ENCODE measurements at places on chromosomes 2 and 18.

GRCh38 chr2:144198116-144198515, 321.8 kb downstream of the ZEB2 start:
- DNase-seq, result no peak

DNA sequence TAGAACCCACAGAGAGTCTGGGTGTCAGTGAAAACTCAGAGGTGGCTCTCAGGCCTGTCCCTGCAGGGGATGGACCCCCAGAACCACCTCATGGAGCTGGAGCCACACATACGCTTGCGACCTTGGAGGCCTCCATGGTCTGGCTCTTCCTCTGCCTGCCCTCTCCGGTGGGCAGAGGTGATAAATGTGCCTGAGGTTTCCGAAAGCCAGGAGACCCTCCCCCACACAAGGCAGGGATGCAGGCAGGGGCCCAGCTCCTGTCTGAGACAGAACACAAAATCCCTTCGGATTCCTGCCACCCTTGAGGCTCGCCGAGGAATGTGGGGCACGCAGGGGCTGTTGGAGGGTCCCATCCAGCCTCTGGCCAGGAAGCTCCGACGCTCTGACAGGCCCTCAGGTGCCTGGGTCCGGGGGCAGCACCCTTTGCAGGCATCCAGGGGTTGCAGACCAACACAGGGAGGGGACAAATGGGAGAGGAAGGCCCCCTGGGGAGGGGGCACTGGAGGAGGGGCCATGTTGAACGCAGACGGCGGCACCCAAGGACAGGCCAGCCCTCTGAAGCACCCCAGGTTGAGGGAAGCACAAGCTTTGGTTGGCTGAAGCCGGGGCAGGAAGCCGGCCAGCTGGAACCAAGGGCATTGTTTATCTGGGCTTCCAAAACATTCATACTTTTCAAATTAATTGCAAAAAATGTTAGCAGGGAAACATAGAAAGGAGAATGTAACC, 4.1 kb upstream of the SNED1 start:
- DNase-seq, result no peak

GRCh38 chr2:72915907-72916742, 1.2 kb upstream of the EMX1 start:
- DNase-seq, result peak; percentile 70

GRCh38 chr2:190210471-190210870, 109.2 kb downstream of the HIBCH start:
- no peak for DNase-seq

GRCh38 chr2:127658641-127659407, 12.9 kb downstream of the GPR17 start:
- DNase-seq, result no peak

DNA sequence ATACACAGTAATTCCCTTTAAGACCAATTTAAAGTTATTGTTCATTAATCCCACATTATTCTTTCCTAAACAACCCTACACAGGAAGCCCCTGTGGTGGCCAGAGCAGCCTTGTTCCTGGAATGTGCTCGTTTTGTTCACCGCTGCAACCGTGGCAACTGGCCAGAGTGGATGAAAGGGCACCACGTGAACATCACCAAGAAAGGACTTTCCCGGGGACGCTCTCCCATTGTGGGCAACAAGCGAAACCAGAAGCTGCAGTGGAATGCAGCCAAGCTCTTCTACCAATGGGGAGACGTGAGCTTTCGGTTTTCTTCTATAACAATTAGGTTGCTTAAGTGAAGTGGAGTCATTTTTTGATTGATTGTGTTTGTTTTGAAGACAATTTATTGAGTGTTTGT, 101.0 kb downstream of the UNC80 start:
- DNase-seq, result peak; percentile 44

DNA sequence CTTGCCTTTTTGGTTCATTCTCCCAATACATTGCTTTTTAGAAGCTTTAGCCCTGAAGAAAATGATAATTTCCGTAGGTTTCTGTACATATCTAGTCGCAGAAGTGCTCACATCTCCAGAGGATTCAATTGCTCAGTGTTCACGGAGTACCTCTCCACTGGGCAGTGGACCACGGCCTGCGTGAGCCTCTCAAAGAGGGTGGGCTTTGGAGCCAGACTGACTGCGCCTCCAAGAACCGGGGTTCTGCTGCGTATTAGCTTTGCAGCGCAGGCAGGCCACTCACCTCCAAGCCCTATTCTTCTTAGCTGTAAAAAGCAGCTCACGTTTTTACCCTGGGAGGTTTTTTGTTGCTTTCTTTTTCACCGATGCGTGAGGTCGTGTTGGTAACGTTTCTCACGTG, 35.4 kb downstream of the NTSR2 start:
- DNase-seq, result no peak

GRCh38 chr2:152084076-152084475, 14.8 kb downstream of the CACNB4 start:
- DNase-seq, result no peak

- DNase-seq, result no peak
Measured at GRCh38 chr2:136538489-136538888, 226.9 kb upstream of the THSD7B start.

DNA sequence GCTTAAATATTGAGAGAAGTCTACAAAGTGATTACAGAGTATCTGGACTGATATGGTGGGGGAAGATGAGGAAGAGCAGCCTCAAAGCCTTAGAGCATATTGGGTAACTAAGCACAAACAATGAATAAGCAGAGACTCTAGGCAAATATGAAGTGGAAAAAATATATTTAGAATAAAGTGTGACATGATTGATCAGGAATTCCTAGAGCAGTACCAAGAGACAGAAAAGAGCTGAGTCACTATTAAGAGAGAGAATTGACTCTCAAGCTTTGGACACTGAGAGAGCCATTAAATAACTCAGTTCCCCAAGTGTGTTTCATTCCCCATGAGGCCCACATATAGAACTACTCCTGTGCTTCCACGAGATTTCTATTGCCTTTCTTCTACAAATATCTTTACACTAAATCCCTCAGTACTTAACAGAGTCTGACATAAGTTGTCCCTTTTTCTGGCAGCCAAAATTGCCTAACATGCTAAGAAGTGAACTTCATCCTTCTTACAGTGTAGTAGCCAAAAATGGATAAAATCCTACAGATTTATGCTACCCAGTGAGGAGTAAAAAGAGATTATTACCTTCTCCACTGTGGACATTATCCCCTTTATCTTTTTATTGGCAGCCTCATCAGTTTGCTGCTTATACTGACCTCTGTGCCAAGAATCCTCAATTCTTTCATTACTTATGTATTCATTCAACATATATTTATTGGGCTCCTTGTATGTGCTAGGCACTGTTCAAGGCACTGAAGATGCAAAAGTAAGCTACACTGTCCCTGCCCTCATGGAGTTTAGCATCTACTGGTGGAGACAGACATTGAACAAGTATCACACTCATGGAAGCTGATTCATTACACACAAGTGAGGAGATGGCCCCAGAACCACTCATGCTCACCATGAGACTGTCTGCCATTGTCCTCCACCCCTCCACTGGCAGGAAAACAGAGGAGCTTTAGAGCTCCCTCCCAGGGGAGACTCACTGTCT, 45.4 kb downstream of the SLC40A1 start:
- DNase-seq, result no peak

DNA sequence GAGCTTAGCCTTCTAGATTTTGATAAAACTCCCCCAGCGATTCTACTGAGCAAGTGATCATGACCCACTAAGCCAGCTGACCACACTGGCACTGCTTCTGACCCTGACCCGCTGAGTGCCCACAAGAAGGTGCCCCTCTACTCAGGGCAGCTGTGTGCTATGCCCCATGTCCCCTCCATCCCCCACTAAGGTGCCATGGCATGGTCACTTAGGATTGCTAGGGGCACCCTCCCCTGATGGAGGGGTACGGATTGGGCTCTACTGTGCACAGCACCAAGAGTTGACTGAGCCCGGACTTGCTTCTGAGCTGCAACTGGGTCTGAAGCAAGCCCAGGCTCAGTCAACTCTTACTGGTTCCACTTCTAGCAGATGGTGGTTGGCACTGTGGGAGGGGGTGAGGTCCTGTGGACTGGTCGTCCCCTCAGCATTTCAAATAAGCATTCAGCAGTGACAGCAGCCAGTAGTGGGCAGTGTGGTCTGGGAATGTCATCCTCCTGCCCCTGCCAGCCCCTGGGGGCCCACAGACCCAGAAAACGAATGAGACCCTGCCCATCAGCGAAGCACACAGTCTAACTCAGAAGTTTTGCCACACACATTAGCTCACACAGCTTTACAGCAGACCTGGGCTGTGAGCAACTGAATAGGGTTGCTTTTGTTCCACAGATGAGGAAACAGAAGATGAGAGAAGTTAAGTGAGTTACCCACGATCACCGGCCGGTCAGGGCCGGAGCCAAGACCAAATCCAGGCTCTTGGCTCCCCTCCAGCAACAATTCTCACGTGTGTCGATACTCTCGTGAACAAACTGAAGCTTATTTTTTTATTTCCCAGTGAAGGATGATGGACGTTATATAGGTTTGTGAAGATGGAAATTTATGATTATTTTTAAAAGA, 52.1 kb upstream of the FOSL2 start:
- no peak for DNase-seq

DNA sequence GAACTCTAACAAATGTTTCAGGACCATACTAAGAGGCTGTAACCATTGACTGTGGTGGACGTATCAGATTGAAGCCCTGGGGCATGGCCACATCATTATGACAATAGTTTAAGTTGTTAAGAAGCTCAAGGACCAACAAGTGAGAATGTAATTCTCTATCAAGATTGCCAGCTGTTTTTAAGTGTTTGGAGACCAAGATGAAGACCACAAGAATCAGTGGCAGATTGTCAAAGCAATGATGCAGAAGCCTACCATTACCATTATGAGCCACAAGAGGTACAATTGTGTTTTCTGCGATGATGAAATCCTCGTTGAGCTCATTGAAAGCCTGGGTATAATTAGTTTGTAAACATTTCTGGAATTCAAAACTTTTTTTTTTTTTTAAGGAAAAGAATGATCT, 261.1 kb upstream of the ZEB2 start:
- no peak for DNase-seq

Data from ELF-1 (cell line).